GM23248 (cell line): ENCODE measurements at places on chromosomes 6 and 20. TPM values are rescaled to one million over a fixed set of nuclear protein-coding genes. Genes with fewer than 3 reads are reported as not detected.

The HSPA1L gene
- 0.85 and 0.91 TPM in 2 replicates for polyA plus RNA-seq

The CLPSL1 gene
- polyA plus RNA-seq: not detected in 2 replicates

The TP53INP2 gene
- polyA plus RNA-seq: 4.4 and 4.9 TPM in 2 replicates

The LIME1 gene
- 2.4 and 3.7 TPM in 2 replicates for polyA plus RNA-seq

The PROCR gene
- polyA plus RNA-seq: 38.5 and 38.7 TPM in 2 replicates

GRCh38 chr6:34839666-34840352, 47.9 kb downstream of the BLTP3A start:
- no peak for DNase-seq

DNA sequence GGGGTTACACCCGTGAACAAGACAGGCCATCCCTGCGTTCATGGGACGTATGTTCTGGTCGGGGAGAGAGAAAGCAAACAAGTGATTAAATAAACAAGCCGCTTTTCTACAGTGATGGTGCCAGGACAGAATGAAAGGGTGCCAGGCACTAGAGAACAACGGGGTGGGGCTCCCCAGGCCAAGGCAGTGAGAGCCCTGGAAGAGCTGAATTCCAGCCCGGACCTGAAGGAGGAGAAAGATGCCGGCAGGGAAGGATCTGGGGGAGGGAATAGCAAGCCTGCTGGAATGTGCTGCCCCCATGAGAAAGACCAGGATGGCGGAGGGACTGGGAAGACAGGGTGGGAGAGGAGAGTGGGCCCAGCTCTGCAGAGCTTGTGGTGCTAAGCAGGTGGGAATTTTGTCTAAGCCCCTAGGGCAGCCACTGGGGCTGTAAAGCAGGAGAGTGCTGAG, 7.5 kb downstream of the SNAI1 start:
- DNase-seq: peak; percentile 71

- DNase-seq: no peak
Observed at GRCh38 chr6:32679492-32679891, 13.0 kb upstream of the HLA-DQB1 start.

DNA sequence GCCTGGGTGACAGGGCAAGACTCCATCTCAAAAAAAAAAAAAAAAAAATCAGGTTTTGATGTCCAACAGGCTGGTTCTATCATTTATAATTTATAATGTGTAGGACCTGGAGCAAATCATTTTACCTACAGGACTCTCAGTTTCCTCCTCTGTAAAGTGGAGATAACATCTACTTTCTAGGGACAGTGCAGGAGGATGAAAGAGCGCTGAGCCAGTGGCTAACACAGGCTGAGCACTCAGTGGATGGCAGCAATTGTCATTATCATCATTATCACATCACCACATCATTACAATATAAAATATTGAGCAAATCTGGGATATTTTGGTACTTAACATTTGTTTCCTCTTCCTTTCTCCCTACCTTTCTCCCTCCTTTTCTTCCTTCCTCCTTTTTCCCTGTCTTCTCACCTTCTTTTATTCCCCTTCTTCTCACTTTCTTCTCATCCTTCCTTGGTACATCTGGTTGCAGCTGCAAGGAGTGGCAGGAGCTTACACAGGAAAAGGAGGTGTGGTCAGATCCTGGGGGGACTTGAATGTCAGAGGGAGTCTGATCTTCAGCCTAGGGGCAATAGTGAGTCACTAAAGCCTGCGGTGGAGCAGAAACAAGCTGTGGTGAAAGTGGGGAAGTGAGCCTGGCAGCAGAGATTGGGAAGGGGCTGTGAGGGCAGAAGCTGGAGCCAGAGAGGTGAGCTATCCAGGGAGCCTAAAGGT, 24.6 kb upstream of the CTNNBL1 start:
- no peak for DNase-seq

DNA sequence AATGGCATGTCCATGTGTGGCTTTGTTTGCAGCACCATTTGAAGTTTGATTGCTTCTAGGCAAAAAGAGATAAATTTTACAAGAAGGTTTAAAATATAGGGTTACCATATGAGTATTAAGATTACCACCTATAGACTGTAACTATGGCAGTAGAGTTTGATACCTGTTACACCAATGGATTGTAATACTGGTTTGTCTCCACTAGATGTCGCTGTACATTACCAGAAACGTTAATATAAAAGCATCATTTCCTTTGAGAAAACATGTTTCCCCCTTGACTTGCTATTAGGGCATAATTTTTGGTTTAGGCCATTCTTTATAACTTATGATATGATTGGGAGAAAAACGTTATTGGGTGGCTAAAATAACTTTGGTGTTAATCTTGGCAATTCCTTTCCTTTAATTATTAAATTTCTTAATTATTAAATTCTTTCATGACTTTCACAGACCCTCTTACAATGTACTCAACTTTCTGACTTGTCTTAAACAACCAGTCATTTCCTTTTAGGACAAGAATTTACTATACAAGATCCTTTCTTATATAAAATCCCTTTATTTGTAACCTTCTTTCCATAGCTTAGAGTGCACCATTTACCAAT, 42.8 kb downstream of the HLA-DPB1 start:
- DNase-seq: peak; percentile 54

GRCh38 chr20:36112112-36112511, 42.4 kb upstream of the EPB41L1 start:
- DNase-seq: no peak

- DNase-seq: no peak
Observed at GRCh38 chr6:144847916-144848315, 562.8 kb downstream of the UTRN start.

DNA sequence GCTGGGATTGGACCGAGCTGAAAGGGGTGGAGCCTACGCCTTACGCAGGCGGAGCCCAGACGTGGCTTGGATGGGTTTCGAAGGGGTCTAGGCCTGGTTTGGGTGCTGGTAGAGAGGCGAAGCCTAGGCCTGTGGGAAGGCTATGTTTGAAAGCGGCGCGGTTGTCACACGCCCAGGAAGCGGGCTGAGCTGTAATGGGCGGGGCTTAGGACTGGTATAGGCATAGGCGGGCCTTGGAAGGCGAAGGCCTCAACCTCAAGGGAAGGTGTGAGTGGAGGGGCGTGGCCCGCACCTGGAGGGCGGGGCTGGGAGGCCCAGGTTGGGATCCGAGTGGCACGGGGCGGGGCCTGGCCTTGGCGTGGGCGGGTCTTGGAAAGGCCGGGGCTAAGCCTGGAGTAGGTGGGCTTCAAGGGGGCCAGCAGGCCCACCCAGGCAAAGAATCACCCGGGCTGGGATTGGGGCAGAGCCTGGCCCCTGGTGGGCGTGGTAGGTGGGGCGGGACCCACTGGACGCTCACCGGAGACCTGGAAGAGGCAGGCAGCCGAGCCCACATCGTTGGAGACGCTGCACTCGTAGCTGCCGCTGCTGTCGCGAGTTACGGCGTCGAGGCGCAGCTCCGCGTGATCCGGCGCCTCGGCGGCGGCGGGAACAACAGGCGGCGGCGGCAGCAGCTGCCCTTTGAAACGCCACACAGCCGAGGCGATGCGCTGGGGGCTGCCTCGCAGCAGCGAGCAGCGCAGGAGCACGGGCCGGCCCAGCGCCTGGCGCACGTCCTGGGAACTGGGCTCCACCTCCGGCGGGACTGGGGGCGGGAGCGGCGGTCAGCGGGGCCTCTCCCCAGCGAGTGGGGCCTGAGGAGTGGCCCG, 49.0 kb downstream of the MDGA1 start:
- peak; percentile 41 for DNase-seq

- peak; percentile 73 for DNase-seq
Observed at GRCh38 chr6:137237413-137238170, 18.4 kb upstream of the IFNGR1 start.

GRCh38 chr6:139778106-139778505, 403.7 kb upstream of the CITED2 start:
- DNase-seq: no peak
